GM19239 (cell line): ENCODE measurements at places on chromosomes 11 and 22.

DNA sequence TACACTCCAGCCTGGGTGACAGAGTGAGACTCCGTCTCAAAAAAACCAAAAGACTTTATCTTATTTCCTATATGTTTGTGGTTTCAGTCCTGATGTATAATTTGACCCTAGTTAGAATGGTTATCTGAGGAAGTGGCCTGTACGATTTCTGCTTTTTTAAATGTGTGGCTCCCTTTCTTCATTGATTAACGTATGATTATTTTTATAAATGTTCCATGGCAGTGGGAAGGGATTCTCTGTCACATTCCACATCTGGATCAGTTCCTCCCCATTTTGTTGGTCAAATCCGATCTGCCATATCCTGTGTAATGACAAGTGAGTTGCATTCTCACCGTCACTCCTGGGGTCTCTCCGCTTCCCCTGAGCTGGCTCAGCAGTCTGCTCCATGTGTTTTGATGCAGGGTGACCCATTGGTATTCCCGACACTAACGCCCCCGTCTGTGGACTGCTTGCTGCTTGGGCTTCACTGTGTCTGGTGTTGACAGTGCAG is 20.3 kb downstream of the NEAT1 start:
- DNase-seq = no peak

DNA sequence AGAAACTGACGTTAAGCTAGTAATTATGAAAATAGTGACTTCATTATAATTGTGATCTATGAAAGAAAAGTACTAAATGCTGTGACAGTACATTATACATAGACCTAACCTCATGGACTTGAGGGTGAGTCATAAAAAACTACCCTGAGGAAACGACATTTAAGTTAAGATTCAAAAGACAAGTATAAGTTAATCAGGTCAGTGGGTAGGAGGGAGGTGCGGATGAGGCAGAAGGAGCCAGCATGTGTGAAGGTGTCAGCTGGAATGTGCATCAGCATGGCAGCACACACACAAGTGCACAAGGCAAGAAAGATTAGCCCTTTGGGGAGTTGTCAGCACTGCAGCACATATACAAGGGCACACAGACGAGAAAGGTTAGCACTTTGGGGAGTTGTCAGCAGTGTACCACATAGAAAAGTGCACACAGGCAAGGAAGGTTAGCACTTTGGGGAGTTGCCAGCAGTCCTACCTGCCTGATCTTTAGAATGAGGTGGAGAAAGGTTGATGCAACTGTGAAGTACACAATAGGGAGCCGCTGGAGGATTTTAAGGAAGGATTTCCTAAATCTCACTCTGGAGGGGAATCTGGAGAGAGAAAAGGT is 31.6 kb upstream of the CAVIN3 start:
- no peak for DNase-seq

GRCh38 chr11:93904716-93905115 is 54.3 kb upstream of the VSTM5 start:
- no peak for DNase-seq

GRCh38 chr11:82767123-82767522 is 33.5 kb upstream of the FAM181B start:
- no peak for DNase-seq

DNA sequence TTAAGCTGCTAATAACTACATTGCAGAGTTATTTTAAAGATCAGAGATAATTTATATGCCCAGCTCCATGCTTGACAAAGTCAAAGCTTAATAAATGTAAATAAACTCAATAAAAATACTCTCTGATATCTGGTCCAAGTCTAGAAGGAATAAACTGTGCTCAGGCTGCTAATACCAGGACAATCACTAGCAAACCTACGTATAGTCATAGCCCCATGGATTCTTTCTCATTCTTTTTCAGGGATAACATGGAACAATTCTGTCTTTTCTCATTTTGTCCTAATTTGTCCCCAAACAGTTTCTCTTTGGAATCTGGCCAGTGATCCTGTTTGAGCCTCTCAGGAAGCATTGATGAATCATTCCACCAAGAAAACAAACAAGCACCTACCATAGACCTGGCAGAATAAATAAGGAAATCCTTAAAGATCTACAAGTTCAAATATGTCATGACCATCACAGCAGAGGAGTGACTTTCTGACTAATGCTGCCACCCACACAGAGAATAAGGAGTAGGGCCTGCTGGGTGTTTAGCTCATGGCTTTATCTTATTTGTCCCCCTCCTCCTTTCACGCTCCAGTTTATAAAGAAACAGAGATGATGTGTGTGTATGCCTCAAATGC is 14.1 kb upstream of the B3GNT6 start:
- DNase-seq = no peak

DNA sequence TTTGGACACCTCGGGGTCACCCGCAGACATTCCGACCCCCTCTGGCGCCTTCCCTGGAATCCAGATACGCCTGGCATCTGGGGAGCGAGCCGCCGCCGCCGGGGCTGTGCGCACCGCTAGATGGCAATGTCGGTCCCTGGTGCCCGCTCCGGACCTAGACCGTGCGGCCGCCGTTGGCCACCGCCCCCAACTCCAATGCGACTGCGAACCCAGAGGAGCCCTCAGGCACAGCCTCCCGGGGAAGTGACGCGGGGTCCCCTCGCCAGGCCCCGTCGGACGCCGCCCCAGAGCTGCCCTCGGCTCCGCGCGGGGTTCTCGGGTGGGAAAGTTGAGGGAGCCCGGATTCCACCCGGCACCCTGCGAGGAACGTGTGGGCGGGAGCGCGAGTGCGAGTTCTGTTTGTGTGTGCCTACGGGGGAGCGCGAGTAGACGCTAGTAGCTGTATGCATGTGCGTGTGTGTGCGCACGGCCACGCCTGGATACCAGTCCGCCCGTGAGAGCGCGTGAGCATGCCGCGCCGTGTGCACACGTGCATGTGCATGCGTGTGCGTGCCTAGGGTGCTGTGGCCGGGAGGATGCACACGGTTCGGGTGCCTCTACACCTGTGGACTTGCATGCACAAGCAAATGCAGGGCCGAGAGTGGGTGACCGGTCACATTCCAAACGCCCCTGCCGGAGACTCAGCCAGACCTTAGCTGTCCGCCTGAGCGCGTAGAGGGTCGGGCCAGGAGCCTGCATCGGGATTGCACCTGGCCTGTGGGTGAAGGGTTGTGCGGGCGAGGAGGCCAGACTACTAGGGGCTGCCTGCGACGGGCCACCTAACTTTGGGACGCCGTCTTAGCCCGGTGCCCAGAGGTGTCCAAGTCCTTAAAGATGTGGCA is 1.9 kb downstream of the CHRM4 start:
- peak; percentile 93 for DNase-seq

DNA sequence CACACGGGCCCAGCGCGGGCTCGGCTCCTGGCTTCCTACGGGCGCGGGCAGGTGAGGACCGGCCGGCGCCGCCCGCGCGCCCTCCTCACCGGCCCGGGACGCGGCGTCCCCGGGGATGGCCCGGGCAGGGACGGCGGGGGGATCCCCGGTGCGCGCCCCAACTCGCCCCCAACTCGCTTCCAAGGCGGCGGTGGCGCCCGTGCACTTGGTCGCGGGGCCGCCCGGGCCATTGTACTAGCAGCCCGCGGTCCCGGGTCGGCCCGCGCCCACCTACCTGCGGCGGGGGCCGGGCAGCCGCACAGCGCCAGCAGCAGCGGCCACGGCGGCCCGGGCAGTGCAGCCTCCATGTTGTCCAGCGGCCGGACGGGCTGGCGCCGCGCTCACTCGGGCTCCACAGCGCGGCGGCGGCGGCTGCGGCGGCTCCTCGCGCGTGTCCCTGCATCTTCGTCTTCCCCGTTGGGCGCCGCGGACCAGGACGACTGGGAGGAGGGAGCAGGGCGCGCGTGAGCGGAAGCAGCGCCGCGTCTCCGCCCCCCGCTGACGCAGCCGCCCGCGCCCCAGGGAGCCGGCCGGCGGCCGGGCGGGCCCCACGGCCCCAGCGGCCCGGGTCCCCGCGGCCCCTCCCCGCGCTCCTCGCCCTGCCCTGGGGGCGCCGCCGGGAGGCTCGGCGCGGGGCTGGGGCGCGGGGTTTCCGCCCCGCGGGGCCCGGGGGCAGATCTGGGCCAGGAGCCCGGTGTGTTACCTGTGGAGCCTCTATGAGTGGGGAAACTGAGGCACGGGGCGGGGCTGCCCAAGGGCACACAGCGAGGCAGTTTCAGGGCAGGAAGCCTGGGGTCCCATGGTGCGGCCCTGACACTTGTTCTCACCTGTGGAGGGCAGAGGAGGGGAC is 159.3 kb upstream of the GRK3 start:
- peak; percentile 92 for DNase-seq

GRCh38 chr22:38068641-38069371 is 11.6 kb downstream of the PICK1 start:
- no peak for DNase-seq

- DNase-seq = no peak
Measured at GRCh38 chr22:28711820-28712777, 29.5 kb downstream of the CHEK2 start.

DNA sequence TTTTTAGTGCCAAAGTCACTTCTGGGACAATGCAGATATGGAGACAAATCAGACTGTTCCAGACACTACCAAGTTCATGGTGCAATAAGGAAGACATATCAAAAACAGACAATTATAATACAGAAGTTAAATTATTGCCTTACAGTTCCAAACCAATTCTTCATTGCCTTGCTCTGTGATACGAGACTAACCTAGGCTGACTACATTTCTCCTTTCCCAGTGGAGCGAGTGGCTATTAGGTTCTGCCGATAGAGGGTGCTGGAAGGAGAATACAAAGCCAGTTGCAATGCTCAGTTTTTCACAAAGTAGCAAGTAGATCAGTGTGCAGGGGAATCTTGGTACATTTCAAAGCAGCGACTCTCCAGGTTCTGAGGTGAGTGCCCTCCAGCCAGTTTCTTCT is 67.8 kb downstream of the FAM168A start:
- DNase-seq = no peak

DNA sequence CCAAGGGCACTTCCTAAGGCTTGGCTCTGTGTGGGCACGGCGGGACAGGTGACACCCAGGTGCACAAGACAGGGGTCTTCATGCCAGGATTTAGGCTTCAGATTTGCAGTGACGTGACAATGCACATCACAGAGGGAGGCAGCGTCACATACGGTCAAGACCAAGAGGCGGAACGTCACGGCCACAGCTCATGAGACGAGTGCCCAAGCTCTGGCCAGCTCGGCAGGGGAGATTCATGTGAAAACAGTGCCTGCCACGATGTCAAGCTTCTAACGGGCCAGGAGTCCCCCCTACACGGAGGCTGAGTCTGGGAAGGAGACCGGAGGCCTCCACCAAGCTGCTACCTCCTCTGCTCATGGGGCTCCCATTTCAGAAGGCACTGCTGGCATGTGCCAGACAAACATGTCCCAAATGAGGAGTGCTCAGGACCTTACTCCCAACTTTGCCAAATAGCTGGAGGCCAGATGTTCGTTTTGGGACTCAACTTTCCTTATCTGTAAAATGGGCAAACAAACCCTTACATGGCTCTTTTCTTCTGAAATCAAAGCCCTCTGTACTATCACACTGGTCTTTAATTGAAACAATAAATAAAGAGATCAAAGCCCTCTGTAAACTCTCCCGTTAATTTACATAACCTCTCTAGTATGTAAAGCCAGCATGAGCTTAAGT is 16.6 kb downstream of the VPS37C start:
- DNase-seq = no peak

GRCh38 chr11:101133190-101133589 is 3.6 kb upstream of the PGR start:
- DNase-seq = no peak

DNA sequence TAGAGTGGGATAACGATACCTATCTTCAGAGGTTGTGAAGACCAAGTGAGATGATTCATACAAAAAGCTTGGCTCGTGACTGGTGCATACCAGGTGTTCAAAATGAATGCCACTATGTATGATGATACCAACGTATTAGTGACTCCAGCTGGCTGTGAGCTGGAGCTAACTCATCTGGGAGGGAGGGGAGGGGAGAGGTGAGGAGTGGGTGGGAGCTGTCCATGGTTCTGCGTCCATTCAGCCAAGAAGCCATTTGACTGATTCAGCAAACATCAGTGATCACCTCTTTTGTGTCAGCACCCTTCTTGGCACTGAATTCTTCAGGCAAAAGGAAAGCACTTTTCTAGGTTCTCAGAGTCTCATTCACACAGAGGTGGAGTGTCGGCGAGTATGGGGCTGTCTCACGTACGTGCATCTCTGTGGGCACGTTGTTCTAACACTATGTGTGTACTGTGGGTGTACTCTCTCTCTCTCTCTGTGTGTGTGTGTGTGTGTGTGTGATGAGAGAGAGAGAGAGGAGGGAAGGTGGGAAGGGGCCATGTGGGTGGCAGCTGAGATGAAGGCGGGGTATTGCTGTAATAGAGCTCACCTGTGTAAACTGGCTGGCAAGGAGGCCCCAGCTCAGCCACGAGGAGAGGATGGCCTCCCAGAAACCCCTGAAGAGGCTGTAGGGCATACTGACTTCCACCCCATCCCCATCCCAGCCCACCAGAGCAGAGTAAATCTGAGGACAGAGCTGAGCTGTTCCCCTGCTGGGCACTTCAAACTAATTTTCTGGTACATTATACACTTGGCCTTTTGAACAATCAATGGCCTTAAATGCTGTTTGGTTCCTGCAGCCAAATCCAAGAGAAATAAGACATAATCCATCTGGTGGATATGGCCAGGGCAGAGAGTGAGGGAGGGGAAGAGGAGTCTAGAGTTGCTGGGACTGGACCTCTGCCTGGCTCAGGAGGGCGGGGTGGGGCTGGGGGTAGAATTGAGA is 96.1 kb upstream of the THY1 start:
- DNase-seq = no peak

DNA sequence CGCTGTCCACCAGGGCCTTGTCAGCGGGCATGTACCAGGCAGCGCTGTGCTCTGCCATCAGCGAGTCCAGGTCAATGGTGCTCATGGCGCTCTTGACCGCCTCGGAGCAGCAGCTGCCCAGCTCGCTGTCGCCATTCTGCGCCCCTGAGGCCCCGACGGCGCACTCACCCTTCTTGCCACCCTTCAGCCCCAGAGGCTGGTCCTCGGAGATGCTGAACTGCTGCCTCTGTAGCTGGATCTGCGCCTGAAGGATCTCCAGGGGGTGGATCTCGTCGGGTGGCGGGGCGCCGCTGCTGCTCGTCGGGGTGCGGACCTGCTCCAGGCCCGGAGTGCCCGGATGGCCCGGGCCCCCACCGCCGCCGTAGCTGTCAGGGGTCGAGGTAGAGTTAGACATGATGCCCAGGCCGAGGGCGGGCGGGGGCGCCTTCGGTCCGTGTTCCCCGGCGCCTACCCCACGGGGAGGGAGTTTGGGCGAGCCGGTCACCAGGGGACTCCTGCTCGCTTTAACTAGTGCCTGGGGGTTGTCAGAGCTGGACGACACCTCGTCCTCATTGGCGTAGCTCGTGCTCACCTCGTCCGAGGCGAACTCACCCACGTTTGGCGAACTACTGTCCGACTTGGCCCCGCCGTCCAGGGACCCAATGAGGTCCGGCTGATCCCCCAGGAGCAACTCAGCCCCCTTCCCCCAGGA is 4.6 kb downstream of the MN1 start:
- no peak for DNase-seq

DNA sequence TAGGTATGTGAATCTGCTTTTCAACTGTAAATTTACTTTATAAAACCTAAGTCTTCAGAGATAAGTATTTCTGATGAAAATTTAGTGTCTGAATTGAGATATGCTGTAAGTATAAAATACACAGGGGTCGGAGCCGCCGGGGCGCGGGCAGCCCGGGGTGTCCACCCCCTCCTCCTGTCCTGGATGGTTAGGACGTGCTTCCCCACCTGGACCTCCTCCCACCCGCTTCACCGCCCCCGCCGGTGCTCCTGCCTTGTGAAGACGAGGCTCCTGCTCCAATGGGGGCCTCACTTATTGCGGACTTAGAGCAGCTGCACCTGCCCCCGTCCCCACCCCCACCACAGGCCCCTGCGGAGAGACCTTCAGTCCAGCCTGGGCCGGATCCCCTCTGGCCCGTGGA is 21.3 kb upstream of the PHF21A start:
- no peak for DNase-seq
